ENCODE measurements at places on chromosomes 16 and 17. TPM values are rescaled to one million over a fixed set of nuclear protein-coding genes. Genes with fewer than 3 reads are reported as not detected.

The SOCS1 gene
- total RNA-seq, result 1.2 TPM

The CCR7 gene
- not detected for total RNA-seq

The KRT24 gene
- not detected for total RNA-seq

The CHST5 gene
- not detected for total RNA-seq

The HOXB1 gene
- not detected for total RNA-seq

The FBXO39 gene
- total RNA-seq, result not detected

The CRYM gene
- total RNA-seq, result 2.0 TPM
